ENCODE measurements at places on chromosomes 3 and 15.

DNA sequence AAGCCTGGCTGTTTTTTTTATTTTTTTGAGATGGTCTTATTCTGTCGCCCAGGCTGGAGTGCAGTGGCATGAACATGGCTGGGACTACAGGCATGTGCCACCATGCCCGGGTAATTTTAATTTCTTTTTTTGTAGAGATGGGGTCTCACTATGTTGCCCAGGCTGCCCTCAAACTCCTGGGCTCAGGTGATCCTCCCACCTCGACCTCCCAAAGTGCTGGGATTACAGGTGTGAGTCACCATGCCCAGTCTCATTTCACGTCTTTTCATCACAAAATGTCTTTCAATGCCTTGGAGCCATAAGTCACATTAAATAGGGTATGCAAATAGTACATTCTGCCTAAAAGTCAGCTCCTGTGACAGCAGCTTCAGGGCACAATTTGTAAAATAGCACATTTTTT is 52.8 kb downstream of the SOX2 start:
- no peak for DNase-seq

GRCh38 chr15:38252481-38253350 is at the start of gene SPRED1:
TSS of gene SPRED1 (plus strand) at chr15:38252836. CDS start at chr15:38253186, 350 bp downstream.
- peak; percentile 32 for DNase-seq

DNA sequence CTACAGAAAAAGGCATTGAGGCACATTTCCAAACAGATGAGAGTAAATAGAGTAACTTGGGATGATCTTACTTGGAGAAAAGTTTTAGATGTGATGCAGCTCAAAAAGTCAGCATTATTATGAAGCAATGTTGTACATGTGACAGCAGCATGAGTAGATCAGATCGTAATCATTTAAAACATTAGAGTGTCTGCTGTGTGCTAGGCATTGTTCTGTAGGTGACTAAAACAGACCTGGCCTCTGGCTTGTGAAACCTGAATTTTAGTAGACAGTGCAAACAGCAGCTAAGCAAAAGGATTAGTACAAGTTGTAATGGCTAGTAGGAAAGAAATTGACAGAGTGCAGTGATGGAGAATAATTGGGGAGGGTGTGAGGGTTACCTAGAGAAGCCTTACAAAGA is 15.1 kb downstream of the UBE2E1 start:
- DNase-seq, result no peak

DNA sequence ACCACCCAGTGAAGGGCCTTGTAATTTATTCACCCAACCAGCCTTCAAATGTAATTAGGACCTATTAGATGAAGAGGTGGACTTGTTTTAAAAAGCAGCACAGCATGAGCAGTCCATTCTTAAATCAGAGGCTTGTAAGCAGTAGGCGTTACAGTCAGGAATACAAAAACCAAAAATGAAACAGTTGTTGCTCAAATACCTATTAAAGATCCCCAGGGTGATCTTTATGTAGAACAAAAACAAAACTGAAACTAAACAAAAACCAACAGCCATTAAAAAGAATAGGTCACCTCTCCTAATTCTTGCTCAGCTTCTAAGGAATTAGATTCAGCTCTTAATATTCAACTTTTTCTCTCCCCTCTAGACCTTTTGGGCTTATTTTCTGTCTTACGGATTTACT is 104.9 kb upstream of the ST8SIA2 start:
- DNase-seq, result no peak

DNA sequence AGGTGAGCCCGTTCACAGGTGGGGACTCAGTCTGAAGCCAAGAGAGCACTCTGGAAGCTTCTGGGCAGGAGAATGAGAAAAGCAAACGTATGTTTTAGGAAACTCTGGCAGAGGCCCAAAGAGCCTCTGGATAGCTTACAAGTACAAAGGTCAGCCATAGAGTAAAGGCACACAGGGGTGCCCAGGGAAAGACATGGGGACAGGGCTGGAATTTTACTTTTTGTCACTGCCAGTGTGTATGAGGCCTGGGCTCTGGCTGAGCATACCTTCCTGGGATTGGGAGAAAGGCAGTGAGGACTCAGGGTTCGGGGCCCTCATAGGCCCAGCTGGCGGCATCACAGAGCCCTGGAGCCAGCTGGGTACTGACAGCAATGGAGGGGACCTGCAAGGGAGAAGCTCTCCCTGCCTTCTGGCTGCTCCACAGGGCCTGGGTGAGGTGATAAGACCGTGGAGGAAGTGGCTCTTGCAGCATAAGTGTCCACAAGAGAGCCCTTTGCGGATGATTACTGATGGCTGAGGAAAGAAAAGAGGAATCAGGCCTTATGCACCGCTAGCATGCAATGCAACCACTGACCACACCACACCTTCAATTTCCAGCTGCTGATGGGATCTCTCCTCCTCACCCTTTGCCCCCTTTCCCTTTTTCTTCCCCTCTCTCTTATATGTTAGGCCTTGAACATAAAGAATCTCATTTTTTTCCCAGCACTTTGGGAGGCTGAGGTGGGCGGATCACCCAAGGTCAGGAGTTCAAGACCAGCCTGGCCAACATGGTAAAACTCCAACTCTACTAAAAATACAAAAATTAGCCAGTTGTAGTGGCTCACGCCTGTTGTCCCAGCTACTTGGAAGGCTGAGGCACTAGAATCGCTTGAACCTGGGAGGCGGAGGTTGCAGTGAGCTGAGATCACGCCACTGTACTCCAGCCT is 25.1 kb upstream of the BCL2L10 start:
- no peak for DNase-seq

- DNase-seq, result no peak
Observed at GRCh38 chr15:57156210-57156884, 220.0 kb upstream of the CGNL1 start.

DNA sequence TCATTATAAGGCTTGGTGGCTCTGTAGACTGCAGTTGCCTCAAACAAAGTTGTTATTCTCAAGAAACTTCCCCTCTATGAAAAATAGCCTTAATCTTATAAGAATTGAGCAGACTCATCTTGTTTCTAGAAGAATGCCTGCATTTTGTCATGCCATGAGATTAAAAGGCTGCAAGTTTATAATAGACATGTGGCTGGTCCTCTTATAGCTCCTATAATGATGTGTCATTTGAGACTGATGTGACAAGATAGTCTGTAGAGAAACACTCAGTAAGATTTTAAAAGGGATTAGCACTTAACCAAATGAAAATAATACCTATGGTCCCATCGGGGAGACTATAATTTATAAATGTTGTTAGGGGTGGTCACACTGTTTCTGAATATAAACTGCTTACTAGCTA is 312.5 kb downstream of the OXSM start:
- DNase-seq, result no peak

Measured in GM12891 (cell line).